ENCODE measurements at places on chromosomes 5 and 9.

GRCh38 chr9:78397045-78397444 is 100.1 kb downstream of the PSAT1 start:
- no peak for DNase-seq

DNA sequence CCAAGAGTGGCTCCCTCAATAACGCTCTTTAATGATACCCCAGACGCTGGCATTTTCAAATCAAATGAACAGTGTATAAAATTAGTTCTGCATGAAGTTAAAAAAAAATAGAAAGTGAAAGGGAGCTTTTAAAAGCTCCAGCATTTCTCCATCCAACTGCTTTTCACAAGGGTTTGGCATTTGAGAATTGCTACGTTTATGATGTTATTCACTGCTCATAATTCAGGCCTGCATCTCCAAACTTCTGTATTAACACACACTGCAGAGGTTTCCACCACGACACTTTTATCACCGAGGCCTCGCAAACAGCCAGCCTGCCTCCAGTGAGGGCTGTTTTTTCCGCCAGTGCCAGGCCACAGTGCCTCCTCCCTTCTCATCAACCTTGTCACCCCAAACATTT is 205.5 kb upstream of the EFNA5 start:
- no peak for DNase-seq

DNA sequence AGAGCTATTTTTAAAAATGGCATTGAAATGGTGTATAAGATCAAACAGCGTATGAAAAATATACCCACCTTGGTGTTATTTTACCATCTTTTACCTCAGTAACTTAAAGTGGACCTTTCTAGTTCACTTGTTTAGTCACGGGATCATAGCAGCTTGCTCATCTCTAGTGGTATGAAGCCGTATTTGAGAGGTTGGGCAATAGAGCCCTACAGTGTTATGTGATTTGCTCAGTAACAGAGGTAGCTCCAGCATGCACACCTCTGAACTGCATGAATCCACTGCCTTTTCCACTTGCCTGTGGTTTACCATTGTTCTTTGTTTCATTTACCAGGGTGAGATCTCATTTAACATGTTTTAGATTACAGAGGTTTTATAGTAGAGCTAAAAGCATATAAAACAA is 134.4 kb downstream of the ATG10 start:
- DNase-seq = no peak

- DNase-seq = no peak
Observed at GRCh38 chr5:12169536-12169935, 265.3 kb upstream of the CTNND2 start.

DNA sequence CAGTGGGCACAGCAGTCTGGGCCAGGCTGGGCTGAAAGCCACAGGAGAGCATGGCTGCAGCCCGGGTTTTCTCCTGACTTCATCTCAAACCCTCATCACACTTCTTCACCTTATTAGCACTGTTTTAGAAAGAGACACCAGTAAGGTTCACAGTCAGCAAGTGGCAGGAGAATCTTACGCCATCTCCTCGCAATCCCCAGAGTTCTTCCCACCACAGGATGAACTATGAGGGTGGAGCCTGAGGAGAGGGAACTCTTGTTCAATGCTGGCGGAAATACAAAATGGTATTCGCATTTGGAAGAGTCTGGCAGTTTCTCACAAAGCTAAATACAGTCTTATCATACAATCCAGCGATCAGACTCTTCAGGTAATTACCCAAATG is 14.7 kb downstream of the BICD2 start:
- DNase-seq = no peak

DNA sequence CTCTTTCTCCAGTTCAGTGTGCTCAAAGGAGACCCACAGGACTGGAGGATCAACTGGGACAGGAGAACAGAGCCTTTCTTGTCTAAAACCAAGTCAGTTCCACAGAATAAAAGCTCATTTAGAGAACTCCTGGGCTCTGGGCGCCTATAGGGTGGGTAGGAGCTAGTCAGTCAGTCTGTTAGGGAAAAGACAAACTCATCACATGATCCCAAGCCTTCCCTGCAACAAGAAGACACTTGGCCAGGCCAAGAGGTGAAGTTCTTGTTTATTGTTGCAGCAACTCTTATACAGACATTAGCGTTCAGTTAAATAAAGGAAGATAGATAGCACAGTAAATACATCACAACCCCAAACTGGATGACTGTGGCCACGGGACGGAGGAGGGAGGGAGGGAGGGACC is 102.3 kb downstream of the ENTREP1 start:
- no peak for DNase-seq

GRCh38 chr9:93061791-93062763 is 3.6 kb downstream of the SUSD3 start:
- DNase-seq = peak; percentile 93

DNA sequence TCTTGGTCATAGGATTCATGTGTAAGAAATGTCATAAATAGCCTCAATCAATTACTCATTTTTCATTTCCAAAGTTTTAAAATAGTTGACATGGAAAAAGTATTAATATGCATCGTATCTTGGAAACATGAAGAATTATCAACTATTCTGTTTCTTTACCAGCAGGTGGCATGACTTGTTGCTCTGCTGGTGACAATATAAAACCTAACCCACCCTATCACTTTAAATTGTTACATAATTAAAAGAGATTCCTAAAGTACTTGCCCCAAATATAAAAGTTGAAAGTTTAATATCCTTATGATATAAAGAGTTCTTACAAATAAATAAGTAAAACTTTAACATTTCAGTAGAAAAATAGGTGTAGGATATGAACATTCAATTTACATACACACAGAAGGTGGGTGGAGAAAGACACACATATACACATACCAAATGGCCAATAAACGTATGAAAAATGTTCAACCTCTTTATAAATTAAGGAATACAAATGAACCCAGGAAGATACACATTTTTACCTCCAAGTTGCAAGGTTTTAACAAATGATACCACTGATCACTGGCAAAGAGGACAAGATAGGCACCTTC is 30.6 kb downstream of the MAP1B start:
- DNase-seq = no peak

DNA sequence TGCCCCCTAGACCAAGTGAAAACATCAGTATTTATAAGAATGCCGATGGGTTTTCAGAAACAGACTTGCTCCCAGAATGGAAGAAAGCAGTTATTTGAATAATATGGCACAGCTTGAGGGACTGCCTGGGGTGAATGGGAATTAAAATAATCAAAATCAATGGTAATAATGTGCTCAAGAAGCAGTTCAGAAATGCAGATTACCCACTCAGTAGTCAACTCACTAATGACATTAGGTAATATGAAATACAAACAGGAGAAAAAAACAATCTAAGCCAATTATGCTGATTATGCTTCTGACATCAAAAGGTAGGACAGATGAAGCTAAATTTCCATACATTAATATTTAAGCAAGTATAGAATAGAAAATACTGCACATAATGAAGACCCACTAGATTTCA is 179.3 kb downstream of the ENC1 start:
- no peak for DNase-seq

DNA sequence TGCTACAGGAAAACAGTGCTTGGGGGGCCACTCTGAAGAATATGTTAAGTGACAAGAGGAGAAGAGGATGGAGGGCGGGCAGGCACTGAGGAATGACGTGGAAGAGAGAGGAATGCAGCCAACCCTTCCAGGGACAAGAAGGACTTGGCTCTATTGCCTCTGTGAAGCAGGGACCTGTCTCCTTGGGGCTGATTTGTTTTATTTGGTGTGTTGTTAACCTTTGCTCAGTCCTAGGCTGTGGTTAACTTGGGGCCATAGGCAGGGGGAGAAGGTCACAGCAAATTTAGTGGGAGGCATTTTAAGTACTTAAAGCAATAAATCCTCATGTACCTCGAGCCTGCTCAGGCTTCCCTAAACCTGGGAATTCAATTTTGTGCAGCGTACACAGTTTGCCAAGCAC is 39.9 kb downstream of the KIF4B start:
- DNase-seq = no peak

Data from spleen (tissue), 13 donors.